ENCODE measurements at places on chromosomes 2 and 18.

DNA sequence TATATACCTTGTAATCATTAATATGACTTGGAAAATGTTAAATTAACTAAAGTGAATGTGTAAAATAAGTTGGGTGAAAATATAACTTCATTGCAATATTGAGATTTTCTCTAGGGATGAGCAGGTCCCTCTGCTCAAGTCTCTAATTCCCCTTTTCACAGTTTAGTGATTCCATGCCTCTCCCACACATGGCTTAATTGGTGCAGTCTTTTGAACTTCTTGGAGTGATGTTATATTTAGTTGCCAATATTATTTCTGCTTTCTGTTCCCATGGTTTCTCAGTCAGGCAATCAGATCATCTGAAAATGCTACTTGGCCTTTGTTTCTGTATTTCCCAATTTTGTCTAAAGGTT lies 233.7 kb upstream of the SPOPL start:
- DNase-seq, result no peak

GRCh38 chr2:45494275-45494977 lies 116.6 kb downstream of the SRBD1 start:
- no peak for DNase-seq

DNA sequence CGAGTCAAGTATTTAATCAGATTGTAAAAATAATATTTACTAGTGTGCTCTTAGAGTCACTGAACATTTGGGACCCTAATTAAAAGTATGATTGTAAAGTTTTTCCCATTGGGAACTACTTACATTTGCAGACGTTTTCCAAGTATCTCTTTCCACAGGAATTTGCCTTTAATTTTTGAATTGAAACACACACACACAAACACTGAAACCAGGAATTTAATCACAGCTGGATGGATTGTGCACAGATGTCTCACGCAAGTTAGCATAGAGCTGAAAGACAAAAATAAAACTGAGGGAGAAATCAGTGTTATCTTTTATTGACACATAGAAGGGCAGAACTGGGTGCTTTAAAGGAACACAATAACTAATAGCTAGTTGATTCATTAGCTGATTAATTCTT lies 230.7 kb downstream of the RND3 start:
- no peak for DNase-seq

- no peak for DNase-seq
These were observed 89.9 kb upstream of the RANBP2 start for GRCh38 chr2:108629417-108629816.

DNA sequence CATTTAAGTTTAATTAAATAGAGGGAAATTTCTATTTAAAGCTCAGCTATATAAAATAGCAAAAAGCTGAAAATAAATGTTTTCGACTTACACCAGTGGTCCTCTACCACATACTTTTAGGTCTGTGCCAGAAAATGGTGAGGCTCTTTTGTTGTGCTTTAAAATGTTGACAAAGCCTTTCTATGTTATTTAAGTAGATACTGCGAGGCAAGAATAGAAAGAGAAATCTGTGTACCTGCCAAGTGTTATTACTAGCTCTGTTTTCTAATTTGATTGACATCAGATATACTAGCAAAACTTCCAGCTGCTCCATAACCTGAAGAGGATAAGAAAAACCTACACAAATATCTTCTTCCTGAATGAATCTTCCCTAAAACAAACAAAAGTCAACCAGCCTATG lies 53.6 kb downstream of the LPIN2 start:
- DNase-seq, result no peak

DNA sequence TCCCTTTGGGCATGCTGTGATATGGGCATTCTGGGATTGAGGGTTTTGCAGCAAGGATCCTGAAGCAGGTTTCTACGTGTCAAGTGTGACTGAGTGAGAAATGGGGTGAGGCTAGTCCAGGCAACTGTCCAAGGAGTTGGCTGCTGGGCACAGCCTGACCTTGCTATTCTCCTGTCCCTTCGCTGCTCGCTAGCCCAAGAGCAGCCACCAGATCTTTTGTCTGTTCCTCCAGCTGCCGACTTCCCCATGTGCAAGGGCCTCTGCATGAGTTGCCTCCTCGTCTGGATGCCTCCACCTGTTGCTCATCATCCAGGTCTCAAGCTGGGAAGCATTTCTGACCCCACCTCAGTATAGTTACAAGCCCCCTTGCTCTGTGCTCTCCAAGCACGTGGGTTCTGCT lies 71.1 kb downstream of the DYSF start:
- DNase-seq, result no peak

DNA sequence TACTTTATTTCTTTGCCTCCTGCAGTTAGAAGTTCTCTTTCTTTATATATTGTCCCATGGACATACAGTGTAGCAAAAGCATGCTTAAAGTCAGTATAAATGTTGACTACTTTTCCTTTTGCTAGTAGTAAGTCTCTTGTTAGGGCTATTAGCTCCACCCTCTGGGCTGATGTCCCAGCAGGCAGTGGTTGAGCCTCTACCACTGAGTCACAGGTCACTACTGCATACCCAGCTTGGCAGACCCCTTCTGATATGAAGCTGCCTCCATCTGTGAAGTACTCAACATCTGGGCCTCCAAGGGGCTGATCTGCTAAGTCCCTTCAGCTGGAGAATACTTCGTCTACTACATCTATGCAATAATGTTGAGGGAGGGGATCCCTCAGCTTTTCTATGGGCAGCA lies 61.0 kb upstream of the SLC35G4 start:
- no peak for DNase-seq

GRCh38 chr2:207533461-207534008 lies 3.8 kb downstream of the CREB1 start:
- DNase-seq, result no peak

GRCh38 chr18:13612196-13612997 lies 114.0 kb downstream of the FAM210A start:
- DNase-seq, result no peak

DNA sequence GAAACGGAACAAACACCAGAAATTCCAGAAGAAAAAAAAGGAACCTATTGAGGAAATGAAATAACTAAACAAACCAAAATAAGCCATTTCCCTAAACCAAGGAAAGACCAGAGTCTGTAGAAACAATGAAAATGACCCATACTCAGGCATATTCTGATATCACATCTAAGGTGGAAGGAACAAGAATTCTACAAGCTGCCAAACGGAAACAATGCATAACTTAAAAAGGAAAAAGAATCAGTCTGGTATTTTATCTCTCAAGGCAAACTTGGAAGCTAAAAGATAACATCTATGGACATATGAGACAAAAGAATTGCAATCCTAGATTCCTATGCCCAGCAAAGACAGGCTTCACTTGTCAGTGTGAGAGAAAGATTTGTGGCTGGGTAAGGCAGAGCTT lies 326.2 kb downstream of the PDE11A start:
- DNase-seq, result no peak

DNA sequence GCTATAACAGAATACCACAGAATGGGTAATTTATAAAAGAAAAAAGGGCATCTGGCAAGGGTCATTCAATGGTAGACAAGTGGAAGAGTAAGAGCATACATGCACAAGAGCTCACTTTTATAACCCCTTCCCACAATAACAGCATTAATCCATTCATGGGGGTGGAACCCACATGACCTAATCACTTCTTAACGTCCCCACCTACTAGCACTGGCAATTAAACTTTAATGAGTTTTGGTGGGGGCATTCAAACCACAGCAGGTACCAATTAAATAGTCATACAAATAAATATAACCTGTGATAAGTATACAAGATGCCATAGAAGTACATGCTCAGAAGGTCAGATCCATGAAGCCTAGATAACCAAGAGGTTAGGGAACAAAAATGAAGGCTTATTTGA lies 48.6 kb downstream of the ROCK1 start:
- DNase-seq, result no peak

GRCh38 chr2:68709421-68709911 lies 25.1 kb upstream of the ARHGAP25 start:
- DNase-seq, result no peak

DNA sequence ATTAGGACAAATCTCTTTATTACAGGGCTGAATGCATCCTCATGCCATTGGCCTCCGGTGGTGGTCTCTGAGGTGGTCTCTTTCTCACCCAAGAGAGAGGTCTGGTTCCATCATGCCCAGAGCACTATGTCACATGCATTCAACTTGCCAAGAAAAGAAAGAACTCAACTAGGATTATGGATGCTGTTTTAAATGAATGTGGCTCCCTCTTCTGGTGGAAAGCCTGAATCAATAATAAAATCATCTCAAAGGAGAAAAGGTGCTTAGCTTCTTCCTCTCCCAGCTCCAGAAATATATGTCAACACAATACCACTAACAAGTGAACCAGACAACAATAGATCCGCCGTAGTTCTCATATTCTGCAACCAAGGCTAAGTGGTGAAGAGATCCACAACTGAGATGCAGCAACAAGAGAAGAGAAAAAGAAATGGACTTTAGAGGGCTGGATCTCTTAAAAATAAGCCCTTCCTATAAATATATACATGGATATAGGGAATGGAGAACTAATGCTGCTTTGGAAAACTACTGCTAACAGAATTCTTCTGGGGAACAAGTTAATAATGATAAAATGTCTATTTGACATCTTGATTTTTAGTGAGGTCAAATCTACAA lies 396.8 kb downstream of the NCKAP5 start:
- DNase-seq, result peak; percentile 9

DNA sequence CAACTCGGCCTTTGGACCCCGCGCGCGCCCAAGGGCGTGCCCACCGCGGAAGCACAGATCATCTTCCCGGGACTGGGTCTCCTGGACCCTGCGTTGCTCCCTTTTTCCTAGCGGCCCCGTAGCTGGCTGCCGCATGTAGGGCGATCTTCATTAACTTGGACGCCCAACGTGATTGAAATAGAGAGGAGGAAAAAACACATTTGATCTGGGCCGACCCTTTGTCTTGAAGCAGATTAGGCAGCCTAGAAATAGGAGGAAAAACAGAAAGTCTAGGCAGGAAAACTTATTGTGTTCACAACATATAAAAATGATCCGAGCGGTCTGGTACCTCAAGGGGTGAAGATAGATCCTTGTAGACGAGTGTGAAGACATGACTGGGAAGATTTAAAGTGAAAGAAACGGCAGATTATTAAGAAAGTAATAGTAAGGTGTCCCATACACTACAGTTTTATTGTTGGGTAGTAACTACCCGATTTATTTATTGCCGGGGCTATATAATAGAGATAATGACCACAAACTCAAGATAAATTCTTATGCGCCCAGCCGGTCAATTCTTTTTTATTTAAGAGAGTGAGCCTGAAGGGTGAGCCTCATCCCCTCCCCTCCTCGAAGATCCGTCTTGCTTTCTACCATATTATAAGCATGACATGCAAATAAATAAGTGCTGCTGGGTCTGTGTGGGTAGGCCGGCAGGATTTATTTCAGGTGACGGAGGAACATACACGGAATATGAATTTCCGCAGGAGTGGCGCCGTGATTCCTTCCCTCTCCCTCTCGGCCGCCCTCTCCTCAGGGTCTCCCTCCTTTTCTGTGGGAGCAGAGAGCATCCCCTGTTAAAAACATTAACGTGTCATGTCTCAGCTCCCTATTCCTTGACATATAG lies 147.4 kb downstream of the MEIS1 start:
- no peak for DNase-seq

- DNase-seq, result no peak
These were observed 73.1 kb upstream of the RPRM start for GRCh38 chr2:153551698-153552097.

DNA sequence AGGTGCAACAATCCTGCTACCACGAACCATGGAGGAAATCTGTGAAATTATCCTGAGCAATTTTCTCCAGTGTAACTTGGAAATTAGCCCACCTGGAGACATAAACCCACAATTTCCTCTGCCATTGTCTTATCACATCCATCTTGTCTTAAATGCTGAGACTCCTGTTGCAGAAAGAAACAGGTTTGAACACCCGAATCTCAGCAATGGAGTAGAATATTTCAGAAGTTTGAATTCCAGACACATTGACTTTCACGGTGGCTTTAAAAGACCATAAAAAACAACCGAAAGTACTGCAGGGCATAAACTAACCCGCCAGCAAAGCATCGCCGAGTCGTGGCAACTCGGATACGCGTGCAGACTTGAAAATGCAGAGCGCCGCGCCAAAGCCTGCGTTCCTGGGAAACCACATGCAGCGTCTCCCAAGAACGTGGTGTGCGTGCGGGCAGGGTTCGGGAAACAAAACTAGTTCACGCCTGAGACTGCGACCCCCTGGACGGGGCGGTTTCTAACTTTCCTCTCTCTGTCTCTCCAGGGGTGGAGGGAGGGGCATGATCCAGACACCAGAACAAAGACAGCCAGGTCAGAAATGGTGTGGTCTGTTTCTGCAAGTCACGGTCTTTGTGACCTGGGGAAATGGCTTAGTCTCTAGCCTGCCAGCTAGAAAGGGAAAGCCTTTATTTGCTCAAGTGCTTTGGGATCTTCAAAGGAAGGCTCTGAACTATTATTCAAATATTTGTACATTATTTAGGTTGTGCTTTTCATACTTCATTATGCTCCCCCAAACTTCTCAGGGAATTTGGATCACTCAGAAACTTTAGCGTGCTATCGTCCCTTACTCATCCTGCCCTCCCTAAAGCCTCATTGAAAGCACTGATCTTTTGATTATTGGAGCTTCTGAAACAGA lies 26.9 kb upstream of the KCTD1 start:
- peak; percentile 32 for DNase-seq

DNA sequence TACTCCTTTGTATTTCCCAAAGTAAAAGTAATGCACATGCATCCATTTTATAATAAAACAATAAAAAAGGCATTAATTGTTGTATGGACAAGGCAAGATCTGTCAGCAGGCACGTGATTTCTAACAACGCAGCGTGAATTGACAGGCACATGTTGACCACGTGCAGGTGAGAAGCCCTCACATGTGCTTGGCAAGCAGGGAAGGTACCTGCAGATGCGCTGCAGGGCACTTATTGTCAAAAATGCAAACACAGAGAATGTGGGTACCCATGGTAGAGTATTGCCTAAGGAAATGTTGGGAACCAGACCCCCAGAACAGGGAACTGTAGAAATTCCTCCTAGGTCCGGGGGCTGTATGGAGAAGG lies 515.0 kb upstream of the HS6ST1 start:
- no peak for DNase-seq

DNA sequence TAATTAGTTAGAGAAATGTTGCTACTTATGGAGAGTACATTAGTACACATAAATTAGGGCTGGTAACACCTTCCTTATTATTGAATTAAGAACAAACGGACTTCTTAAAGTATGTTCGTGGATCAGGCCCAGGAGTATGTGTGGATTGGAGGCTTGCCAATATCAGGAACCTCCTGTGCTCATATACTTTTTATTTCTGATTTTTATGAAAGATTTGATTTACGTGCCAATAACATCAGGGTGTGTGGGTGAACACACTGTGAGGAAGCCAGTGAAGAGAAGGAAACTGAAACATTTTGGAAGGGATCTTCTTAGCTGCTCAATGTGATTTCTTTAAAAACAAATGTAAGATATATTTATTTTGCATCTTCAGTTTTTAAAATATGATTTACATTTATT lies 113.0 kb downstream of the EFEMP1 start:
- DNase-seq, result no peak

GRCh38 chr2:158723921-158724802 lies 71.0 kb upstream of the DAPL1 start:
- DNase-seq, result no peak

GRCh38 chr2:32952761-32953476 lies 6.2 kb downstream of the LTBP1 start:
- no peak for DNase-seq

All from BJ (cell line).